ENCODE measurements at places on chromosomes 3 and 15.

DNA sequence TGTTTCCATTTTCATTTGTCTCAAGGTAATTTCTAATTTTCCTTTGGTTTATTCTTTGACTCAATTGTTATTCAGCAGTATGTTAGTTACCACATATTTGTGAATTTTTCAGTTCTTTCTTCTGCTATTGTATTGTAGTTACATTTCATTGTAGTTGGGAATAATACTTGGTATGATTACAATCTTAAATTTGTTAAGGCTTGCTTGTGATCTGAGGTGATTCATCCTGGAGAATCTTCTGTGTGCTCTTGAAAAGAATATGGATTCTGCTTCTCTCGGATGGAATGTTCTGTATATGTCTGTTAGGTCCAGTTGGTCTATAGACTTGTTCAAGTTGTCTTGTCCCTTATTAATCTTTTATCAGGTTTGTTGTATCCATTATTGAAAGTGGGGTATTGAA is 63.4 kb upstream of the VEPH1 start:
- no peak for DNase-seq

DNA sequence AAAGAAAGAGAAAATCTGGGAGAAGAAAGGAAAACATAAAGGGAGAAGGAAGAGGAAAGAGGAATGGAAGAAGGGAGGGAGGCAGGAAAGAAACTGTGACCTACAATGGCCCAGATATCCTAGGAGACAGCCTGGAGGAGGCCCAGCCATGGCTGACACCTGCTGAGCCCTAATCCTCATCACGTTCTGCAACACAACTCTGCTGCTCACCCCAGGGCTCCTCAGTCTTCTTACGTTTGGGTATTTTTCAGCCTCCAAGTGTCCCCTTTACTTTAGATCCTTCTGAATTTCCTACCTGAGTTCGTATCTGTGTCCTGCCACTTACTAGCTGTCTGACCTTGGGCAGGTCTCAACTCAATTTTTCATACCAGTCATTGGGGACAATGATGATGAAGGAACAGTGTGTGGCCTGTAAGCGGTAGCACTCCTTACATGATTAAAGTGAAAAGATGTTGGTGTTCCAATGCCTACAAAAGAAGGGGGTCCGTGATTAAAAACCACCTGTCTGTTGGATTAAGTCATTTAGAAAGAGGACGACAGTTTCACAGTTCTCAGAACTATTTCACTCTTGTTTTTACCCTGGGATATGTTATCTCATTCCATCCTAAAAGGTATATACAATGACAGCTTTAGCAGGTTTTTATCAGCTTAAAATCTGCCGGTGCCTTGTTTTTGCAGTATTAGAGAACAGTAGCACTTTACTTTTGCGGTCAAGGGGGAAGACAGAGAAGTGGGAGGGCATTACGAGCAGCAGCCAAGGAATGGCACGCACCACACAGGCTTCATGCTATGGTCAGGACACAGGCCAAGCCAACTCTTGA is 47.4 kb downstream of the CCR4 start:
- DNase-seq, result no peak

- no peak for DNase-seq
Measured at GRCh38 chr3:162295323-162295983, 798.8 kb downstream of the OTOL1 start.

DNA sequence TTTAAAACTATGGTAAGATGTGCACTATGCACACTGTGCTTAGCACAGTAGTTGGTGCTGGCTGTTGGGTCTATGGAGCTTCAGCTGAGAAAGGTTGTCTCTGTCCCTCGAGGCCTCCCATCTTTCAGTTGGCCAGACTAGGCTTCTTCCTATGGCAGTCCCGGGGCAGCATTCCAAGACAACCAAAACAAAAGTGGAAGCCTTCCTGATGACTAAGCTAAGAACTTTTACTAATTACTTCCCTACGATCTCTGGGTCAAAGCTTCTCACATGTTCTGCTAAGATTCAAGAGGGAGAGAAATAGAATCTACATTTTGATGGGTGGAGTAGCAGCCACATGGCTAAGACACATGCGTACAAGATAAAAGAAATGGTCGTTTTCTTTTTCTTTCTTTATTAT is 342.8 kb downstream of the TUSC7 start:
- DNase-seq, result no peak

DNA sequence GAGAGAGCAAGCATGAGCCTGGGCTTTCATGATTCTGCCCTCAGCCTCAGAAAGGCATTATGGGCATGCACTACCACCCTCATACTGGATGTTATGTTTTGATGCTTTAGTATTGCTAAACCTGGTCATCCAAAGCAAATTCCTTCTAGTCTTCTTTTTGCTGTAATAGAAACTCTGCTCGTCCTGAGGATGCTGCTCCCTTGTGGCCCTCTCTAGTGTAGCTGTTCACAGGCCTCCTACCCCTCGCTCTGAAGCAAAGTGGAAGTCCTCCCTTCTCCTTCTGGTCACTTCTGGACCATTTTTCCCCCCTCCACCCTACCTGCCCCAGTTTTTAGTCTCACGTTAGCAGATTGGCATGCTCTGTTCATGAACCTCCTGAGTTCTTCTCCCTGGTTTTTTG is 22.9 kb upstream of the CCNL1 start:
- DNase-seq, result no peak

GRCh38 chr3:114639171-114639570 is 345.3 kb downstream of the TIGIT start:
- DNase-seq, result no peak

DNA sequence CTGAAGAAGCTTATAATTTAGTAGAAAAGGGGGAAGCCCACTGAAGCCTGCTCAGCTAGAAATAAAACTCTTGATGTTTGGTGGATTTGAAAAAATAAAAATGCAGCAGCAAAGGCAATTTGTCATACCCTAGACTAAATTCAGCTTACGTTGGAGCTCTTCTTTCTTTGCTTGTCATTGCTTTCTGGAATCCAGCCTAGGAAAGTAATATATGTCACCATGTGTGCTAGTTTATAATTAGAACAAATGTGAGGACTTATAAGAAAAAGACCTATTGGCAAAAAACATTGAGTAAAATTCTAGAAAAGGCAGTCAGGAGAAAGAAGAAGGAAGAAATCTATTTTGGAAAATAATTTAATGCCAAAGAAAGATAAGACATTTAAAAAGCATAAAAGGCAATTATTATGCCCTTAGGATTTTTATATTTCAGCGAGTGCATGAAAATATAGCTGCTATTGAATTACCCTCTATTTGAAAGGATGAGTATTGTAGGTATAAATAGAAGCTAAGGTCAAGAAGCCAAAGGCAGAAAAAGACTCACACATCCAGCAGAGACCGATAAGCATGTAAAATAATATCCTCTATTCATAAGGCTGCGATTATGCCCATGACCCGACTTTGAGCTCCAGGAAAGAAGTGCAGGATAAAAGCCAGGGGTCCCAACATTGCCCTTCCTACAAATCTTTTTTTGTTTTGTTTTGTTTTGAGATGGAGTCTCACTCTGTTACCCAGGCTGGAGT is 10.6 kb upstream of the BTBD1 start:
- no peak for DNase-seq

GRCh38 chr3:152299249-152299976 is 30.7 kb downstream of the MBNL1 start:
- DNase-seq, result no peak

DNA sequence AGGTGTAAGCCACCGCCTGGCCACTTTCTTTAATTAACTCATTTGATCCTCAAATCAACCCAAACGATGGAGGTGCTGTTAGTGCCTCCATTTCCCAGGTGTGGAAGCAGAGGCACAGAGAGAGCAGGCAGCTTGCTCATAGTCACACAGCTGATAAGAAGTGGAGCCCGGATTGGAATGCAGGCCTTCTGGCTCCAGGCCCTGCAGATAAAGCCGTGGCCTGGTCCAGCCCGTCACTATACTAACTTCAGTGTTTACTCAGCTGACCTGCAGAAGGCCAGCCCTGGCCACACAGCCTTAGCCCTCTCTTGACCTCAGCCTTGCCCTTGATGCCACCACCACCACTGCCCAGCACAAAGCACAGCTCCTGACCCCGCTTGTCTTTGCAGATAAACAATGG is 116.7 kb downstream of the NUP210 start:
- DNase-seq, result no peak

DNA sequence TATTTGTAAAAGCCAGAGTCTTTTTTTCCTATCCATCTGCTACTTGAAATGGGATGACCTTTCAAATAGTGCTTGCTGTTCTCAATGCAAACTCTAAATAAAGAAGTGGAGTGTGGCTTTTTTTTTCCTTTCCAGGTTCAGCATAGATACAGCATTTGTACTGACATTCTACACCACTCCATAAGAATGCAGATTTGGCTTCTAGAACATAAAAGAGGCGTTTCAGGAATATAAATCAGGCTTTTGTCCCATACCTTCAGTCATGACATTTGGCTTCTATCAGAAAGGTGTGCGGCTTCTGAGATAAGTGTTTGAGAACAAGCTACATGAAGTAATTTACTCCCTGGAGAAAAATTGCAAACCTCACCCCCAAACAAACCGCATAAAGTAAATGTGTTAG is 553.1 kb downstream of the FHIT start:
- no peak for DNase-seq

DNA sequence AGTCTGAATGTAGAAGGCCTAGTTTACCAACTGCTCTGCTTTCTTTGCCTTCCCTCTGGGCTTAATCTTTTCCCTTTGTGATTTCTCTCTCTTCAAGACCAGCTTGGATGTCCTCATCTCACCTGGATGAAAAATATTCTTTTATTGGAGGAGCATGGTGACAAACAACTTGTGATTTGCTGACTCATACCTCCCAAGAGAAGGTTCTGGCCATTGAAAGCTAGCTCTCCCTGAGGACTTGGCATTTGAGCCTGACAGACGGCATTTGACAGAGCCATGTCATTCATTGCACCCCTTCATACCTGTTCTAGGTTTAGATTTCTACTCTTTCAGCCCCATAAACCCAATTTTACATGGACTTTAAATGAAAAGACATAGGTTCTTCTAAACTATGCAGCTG is 33.3 kb downstream of the ATG7 start:
- no peak for DNase-seq
